ENCODE measurements at places on chromosomes 5 and 9. TPM values are rescaled to one million over a fixed set of nuclear protein-coding genes. Genes with fewer than 3 reads are reported as not detected.

STPG3 gene
- total RNA-seq, result not detected

SPAG8 gene
- 6.4 TPM for total RNA-seq

KIF4B gene
- not detected for total RNA-seq

TICAM2 gene
- 2.8 TPM for total RNA-seq

ENTPD2 gene
- 1.3 TPM for total RNA-seq

CMYA5 gene
- 33.4 TPM for total RNA-seq

SPINK7 gene
- total RNA-seq, result not detected

FOXD4L4 gene
- 0.47 TPM for total RNA-seq

TMEM174 gene
- not detected for total RNA-seq

SPARC gene
- 483 TPM for total RNA-seq

REEP2 gene
- total RNA-seq, result 7.0 TPM

IGIP gene
- total RNA-seq, result 15.9 TPM

MARVELD2 gene
- 32.4 TPM for total RNA-seq

Data from ureter (tissue), 1 donor.